ENCODE measurements at places on chromosomes 7 and 10.

GRCh38 chr7:34361663-34362250 lies 296.3 kb upstream of the NPSR1 start:
- no peak for DNase-seq

DNA sequence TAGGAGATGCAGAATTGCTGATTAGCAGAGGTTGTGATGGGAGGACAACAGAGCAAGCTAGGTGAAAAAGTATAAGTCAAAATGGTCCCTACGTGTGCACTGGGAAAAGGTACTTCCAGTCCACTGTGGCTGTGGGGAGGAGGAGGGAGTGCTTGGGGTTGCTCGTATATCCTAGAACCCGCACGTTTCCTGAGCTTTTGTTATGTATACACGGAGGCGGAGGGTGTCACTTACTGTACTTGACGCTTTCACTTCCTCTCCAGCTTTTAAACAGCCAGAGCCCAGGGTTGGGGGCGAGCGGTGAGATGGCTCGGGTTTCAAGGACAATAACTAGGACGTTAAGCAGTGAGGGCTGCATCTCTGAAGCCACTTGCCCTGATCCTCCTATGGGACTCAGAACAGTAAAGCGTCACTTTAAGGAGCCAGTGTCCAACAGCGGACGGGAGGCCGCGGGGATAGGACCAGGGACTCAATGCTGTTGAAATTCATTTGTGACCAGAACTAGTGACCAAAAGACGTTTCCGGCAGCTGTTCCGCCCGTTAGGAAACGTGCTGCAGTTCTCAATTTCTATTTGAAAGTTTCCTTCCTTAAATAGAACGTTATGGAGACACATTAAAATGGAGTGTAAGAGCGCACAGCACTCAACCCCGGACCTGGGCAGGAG lies 985 bp upstream of the ETV1 start:
- peak; percentile 5 for DNase-seq

DNA sequence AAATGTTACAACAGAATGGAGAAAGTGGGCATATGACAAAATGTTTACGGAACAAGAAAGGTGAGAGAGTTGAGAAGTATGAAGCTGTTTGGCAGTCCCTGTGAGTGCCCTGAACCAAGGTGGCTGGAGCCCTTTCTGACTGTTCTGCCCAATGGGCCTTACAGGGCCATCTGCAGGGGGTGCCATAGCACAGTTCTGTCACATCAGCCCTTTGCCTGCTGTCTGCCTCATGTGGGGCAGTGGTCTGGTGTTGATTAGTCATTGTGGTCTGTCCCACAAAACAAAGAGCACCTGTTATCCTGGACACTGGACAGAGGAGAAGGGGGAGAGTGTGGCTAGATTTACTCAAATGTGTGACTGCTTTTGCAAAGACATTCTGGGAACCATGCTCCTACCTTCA lies 51.5 kb upstream of the OSBPL3 start:
- no peak for DNase-seq

DNA sequence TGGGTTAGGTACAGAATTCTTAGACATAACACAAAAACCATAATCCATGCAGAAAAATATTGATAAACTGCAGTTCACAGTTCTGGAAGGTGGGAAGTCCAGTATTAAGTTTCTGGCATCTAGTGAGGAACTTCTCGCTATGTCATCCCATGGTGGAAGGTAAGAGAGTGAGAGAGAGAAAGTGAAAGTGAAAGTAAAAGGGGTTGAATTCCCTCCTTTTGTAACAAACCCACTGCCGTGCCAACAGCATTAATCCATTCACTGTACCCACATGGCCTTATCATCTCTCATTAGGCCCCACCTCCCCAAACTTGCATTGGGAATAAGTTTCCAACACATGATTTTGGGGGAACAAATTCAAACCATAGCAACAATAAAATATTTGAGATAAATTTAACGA lies 17.1 kb downstream of the ZNF485 start:
- DNase-seq = no peak

DNA sequence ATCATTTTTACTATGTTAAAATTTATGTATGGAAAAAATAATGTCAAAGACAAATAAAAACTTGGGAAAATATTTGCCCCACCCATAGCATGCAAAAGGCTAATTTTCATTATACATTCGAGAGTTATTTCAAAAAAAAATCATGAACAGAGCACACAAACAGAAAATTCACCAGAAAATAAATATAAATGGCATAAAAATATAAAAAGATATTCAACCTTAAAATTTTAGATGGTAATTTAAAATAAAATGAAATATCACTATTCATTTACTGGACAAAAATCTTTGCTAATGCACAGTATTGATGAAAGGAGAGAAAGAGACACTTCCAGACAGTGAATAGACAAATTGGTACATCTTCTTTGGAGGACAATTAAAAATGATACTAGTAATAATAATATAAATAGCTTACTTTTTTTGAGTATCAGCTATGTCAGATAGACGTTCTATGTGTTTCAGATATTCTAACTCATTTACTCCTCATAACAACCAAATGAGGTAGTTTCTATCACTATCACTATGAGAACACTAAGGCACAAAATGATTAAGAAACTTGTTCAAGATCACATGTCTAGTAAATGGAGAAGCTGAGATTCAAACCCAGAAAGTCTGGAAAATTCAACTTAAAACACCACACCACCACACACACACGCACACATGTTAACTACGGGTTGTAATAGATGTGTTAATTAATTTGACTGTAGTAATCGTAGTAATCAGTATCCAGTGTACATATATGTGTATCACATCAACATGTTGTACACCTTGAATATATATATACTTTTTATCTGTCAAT lies 63.0 kb downstream of the CCDC71L start:
- no peak for DNase-seq

DNA sequence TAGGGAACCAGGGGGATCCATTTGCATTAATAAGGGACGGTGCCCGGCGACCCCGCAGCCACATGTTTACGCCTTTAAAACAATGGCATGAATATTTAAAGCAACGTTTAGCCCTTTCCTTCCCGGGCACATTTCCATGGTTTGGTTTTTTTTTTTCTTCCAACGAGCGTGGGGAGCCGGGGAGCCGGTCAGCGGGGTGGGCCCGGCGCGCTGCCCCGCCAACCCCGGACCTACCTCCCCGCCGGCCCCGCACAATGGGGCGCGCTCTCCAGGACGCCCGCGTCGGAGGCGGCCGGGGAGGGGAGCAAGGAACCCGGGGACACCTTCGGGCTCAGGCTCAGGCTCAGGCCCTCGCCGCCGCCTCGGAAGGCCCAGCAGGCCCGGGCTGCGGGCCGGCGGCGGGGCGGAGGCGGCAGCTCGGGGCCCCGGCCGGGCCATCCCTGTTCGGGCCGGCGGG lies 1.0 kb downstream of the SEPHS1 start:
- DNase-seq = peak; percentile 23

GRCh38 chr7:492714-493065 lies 27.0 kb downstream of the PDGFA start:
- DNase-seq = no peak

DNA sequence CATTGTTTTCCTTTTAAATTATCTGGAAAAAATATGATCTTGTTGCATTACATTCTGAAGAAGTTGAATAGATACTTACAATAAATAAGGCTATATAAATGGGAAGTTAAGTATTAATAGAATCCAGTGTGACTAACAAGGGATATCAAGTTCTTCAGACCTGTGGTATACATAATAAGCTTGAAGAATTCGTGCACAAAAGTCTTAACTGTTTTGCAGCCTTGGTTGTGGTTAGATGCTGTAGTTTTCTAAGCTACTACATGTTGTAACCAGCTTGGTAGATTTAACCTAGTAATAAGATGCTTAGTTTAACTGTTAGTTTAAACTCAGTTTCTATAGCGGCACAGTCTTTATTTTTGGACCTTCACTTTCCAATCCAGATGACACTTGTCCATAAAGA lies 106.2 kb upstream of the GLCCI1 start:
- no peak for DNase-seq

- DNase-seq = no peak
Measured at GRCh38 chr10:132096863-132097478, 31.2 kb downstream of the JAKMIP3 start.

- no peak for DNase-seq
Measured at GRCh38 chr10:119454990-119455389, 87.5 kb downstream of the RGS10 start.

DNA sequence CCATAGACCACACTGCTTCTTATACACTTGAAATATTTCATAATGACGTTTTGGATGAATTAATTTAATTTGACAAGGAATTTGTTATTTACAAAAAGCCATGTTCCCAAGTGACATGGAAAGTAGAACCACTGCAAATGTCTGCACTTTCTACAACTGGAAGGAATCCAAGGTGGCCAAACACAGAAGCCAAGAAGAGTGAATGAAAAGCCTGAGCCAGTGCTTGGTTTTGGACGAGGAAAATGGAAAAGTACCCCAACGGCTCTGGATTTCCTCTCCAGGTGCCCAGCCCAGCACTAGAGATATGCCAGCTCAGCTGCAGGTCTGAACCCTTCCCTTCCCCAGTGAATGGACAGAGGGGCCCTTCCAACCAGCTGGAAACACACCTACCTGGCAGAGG lies 279.4 kb downstream of the TNS3 start:
- DNase-seq = no peak

DNA sequence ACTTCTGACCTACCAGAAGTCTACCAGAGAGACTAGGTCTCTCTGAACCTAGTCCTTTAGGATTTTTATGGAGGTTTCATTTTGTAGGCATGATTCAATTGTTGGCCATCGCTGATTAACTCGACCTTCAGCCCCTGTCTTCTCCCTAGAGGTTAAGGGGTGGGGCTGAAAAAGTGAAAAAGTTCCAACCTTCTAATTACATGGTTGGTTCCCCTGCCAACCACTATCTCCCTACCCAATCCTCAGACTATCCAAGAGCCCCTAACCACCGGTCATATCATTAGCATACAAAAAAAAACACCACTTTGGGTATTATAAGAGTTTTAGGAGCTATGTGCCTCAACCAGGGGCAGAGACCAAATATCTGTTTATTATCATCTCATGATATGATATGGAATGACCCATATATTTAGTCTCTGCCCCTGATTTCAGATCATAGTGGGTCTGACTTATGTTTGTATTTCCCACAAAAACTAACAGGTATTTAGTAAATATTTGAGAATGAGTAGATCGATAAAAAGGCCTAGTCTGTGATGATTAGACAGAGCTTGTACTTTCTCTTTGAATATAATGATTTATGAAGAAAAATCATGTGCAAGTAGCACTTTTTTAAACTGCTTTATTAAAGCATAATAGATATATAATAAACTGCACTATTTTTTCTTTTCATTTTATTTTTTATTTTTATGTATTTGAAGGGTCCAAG lies 35.8 kb downstream of the DNAJC9 start:
- no peak for DNase-seq

DNA sequence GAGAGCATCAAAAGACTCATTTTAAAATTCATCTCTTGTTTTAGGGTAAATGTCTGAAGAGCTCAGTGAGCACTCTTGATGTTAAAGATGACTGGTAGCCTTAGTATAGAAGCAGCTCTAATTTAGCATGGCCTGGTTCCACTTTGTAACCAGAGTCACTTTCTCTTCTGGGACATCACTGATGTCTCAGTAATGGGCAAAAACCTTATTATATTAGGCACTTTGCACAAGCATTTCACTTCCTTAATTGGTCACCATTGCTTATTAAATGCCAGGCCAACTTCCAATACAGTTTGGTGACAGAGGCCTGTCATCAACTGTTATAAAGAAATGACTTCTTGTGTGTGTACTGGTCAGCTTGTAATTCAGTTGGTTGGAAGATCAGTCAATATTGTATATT lies 53.0 kb downstream of the STEAP1B start:
- no peak for DNase-seq

DNA sequence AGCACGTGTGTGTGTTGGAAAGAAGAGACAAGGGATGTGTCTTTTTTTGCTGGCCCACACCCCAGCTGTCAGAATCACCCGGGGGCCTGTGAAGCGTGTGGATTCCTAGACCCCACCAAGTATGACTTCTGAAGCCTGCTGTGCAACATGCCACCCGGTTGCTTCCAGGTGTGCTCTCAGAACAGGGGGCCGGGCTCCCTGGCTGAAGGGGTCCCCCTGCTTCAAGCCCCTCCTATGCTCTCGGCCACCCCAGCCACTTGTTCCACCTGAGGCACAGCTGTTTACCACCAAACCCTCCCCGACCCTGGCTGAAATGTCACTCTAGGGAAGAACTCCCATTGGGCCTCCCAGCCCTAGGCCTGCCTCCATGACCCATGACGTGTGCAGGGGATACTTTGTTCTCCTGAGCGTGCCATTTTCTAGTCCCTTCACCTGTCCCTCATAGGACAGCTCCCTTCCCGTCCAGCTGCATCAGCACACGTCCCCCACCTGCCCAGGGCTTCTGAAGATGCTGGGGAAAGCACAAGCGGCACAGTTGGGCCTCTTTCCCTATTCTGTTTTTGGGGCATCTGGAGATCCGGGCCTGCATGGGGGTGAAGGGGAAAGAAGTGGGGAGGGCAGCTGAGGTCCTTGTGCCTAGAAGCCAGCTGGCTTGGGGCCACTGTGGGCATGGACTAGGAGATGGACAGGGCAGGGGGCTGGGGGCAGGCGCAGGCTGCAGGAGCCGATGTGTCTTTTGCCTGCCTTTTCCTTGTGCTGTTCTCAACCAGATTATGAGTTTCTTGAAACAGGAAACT lies 33.3 kb downstream of the CRHR2 start:
- DNase-seq = no peak

DNA sequence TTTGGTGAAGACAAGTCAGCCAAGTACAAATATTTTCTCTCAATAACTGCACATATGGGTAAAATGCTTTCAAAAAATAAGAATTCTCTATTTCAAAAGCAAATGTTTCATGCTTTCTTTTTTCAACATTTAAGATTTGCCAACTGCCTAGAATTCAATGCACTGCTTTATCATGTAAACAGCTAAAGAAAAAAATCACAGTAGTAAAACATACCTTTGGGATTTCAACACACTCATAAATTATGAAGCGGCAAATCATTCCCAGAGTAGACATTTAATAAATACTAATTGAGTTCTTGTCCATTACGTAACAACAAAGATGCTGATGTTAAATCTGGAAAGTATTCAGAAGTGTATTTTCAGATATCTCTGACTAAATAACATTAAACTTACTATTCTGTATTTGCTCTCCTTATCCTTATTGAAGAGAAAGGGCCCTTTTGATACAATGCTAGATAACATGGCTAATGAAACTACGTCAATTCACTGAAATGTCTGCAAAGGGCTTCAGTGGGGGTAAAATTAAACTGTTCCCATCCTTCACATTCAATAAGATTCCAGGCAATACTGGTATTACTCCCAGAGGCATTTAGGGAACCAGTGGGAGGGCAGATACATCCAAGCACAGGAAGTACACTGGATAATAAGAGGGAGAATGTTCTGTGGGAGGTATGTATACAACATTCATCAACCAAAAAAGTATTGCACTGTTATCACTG lies 13.9 kb downstream of the NAPEPLD start:
- no peak for DNase-seq

GRCh38 chr10:76540786-76541185 lies 1096.8 kb downstream of the KCNMA1 start:
- DNase-seq = no peak

DNA sequence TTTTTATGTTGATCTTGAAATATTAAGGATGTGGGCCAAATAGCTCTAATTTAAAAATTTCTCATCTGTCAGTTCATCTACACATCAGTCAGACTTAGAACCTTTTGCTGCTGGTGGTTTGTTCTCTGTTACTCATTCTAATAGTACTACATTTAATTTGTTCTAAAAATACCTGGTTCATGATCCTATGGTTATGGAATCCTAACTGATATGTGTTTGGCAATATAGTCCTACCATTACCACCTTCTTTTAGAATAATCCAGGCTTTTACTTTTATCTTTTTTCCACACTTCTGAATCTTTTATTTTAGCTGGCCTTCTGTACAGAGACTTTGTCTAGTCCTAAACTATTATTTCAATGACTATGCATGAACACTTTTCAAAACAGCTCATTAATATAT lies 116.9 kb downstream of the SVOPL start:
- no peak for DNase-seq

GRCh38 chr10:49139028-49139845 lies 5.4 kb upstream of the FAM170B start:
- no peak for DNase-seq
